ENCODE measurements at places on chromosomes 16 and 17.

GRCh38 chr17:79087428-79088143 lies 13.0 kb downstream of the ENGASE start:
- no peaks in the 10 kb centered on the region for H3K27me3 ChIP-seq
- H3K27ac ChIP-seq, result no peak overlapping the region
- H3K36me3 ChIP-seq, result peaks cover 1% of the 10 kb centered on the region

DNA sequence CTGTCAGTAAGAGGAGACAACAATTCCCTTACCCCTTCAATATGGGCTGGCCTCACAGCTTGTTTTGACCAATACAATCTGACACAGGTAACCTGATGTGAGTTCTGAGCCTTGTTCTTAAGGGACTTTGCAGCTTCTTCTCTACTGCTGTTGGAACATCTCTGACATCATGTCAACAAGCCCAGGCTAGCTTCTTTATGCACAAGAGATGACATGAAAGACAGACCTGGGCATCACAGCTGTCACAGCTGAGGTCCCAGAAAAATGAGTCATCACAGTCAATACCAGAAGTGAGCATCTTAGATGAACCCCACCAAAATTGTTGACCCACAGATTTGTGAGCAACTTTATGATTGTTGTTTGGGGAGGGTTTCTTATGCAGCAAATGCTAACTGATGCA lies 431.7 kb upstream of the PSMD7 start:
- no peak overlapping the region for H3K4me3 ChIP-seq
- H3K27ac ChIP-seq, result no peak overlapping the region
- H3K27me3 ChIP-seq, result no peaks in the 10 kb centered on the region
- no peaks in the 10 kb centered on the region for H3K4me1 ChIP-seq

GRCh38 chr17:82527898-82528297 lies 8.4 kb downstream of the FOXK2 start:
- H3K4me1 ChIP-seq, result peaks cover 31% of the 10 kb centered on the region
- no peaks in the 10 kb centered on the region for H3K27me3 ChIP-seq
- no peak overlapping the region for H3K4me3 ChIP-seq
- no peaks in the 10 kb centered on the region for H3K36me3 ChIP-seq

- DNase-seq, result no peak
- H3K27me3 ChIP-seq, result no peaks in the 10 kb centered on the region
- peaks cover 49% of the 10 kb centered on the region for H3K4me1 ChIP-seq
Observed at GRCh38 chr16:82655072-82655714, 28.4 kb downstream of the CDH13 start.

DNA sequence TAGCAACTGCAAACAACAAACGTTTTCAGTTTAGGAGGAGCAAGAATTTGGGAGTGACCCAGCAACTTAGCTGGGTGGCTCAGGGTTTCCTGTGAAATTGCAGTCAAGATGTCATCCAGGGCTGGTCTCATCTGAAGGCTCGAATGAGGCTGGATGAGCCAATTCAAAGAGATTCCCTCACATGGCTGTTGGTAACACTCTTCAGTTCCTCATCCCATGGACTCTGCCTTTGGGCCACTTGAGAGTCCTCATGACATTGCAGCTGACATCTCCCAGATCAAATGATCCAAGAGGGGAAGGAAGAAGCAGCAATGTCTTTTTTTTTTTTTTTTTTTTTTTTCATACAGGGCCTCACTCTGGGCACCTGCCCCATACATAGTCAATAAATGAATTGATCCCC lies 26.3 kb downstream of the UBALD1 start:
- H3K4me1 ChIP-seq, result no peaks in the 10 kb centered on the region
- no peak overlapping the region for H3K4me3 ChIP-seq
- no peaks in the 10 kb centered on the region for H3K36me3 ChIP-seq
- H3K27me3 ChIP-seq, result no peaks in the 10 kb centered on the region
- DNase-seq, result no peak
- H3K27ac ChIP-seq, result no peak overlapping the region

Measured in Caco-2 (cell line).